Right ventricle myocardium inferior (tissue), 1 donor: ENCODE measurements at places on chromosomes 11 and 22. TPM values are rescaled to one million over a fixed set of nuclear protein-coding genes. Genes with fewer than 3 reads are reported as not detected.

Gene HIC2
- total RNA-seq = 1.4 TPM

GRCh38 chr11:1271002-1271401 lies 38.4 kb downstream of the TOLLIP start:
- DNase-seq = peak; percentile 33

- no peak for DNase-seq
These were observed 312.3 kb downstream of the FAT3 start for GRCh38 chr11:92536883-92537282.

- DNase-seq = no peak
These were observed 303.1 kb upstream of the SORL1-AS1 start for GRCh38 chr11:121755906-121756305.

DNA sequence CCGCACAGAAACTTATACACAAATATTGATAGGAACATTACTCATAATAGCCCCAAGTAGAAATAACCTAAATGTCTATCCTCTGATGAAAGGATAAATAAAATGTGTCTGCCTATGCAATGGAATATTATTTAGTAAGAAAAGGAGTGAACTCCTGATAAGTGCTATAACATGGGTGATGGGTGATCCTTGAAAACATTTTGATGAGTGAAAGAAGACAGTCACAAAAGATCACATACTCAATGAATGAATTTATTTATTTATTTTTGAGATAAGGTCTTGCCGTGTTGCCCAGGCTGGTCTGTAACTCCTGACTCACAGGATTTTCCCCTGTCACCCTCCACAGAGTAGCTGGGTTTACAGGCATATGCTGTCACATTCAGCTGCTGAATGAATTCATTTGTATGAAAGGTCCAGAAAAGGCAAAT lies 17.3 kb downstream of the RNF121 start:
- no peak for DNase-seq

Gene MS4A6E
- total RNA-seq = not detected

- DNase-seq = no peak
These were observed 13.9 kb downstream of the ZBED4 start for GRCh38 chr22:49867303-49868265.

Gene RBX1
- 74.1 TPM for total RNA-seq

DNA sequence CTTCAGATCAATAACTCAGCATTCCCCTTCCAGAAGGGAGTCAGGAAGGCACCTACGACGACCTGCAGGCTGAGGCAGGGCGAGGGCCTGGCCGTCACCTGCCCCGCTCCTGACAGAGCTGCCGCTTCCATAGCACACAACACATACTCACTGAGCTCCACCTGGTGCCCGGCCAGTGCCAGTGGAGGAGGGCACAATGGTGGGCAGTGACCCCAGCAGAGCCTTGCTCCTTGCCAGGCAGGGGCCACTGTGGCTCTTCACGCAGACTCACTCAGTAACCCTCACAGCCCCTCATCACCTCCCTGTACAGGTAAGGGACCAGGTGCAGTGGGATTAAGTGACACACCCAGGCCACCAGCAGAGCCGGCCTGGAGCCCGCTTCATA lies 24.6 kb downstream of the LRFN4 start:
- no peak for DNase-seq

DNA sequence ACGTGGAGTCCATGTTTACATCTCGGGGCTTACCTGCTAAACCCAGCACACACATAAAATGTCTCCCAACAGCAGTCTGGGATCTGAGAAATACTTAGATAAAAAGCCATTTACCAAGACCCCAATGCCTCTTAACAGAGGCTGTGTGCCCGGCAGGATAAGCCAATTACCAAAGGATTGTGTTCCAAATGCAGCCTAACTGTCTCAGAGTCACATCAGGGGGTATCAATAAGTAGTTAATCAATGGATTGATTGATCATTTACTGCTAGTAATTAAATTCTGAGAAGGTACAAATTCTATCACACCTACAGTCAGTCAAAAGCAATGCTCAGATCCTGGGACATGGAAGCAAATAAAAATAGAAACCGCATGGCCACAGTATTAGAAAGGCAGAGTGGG lies 125.6 kb downstream of the DSCAML1 start:
- DNase-seq = no peak

GRCh38 chr11:116901211-116901610 lies 63.8 kb upstream of the APOA1 start:
- peak; percentile 69 for DNase-seq

DNA sequence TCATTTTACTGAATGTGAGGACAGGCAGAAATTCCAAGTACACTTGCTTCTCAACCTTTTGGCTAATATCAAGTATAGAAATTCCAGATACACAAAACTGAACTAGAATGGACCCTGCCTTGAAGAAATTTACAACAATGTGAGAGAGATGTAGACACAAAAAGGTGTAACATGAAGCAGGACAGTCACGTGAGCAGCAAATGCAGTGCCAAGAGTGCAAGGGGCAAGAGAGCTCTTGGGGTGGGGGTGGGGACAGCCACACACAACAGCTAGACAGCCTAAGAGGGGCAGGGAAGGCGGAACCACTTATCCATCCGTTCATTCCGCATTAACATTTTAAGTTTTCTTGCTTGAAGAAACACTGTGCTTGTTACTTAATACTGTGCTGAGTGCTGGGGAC lies 28.9 kb downstream of the PLEKHA7 start:
- no peak for DNase-seq

DNA sequence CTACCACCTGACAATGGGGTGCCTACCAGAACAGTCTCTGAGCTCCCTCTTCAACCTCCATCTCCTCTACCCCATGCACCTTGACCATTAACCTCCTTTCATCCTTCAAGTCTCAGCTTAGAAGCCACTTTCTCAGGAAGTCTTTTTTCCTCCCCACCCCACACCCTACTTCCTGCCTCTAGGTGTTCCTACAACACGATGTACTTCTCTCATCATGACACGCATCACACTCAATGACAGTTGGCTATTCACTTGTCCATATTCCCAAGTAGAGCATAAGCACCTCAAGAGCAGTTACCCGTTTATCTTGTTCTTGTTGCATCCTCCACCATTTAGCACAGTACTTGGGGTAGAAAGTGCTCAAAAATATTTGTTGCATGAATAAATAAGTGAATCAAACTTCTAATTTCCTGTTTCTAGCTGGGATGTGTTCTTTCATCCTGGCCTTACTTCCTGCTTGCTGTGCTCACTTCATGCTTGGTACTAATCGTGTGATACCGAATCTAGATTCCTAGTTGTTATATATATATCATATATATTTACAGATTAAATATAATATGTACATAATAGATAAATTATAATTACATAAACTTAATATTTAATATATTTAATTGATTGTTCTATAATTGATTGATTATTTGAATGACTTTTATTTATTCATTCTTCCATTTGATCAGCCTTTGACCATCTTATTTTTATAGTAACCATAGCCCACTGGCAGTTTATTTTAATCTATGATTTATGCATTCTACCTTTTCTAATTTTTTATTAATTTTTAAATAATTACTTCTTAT lies 177.5 kb upstream of the TMEM45B start:
- no peak for DNase-seq
